ENCODE measurements at places on chromosomes 16 and 17.
A peak's percentile ranks its signal among the peaks of the same experiment; 100 is the strongest.

DNA sequence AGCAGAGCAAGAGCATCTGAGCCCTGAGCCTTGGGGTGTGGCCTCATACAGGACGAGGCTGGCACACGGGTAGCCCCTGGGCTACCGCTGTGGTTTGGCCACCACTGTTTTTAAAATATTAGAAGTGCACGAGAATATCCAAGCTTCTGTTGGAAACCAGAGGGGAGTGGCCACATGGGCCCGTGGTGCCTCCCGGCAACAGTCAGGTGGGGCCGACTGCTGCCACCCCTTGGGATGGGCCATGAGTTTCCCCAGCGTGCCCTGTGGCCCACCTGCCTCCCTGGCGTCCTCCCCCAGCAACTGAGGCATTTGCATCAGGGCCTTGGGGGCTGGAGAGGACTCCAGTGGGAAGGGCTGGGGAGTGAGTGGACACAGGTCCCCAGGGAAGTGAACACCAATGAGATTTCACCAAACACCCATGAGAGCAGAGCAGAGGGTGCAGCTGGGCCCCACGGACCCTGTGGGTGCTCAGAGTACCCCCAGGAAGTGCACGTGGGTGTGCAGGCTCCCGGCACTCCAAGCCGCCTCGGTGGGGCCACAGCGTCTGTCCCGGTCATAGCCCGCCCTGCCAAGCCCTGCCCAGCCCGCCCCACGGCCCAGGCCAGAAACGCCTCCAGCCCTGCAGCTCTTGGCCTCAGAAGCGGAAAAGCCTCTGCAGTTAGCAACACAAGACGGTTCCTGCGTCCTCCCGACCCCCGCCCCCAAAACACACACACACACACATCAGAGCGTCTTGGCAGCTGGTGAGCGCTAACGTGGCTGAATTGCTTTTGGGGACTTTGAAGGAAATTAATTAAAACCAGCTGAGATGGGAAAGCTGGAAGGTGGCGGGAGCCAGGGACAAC, 22.7 kb downstream of the ZNF469 start:
- peak; percentile 44 for DNase-seq

GRCh38 chr17:57486882-57487301, 230.6 kb downstream of the MSI2 start:
- DNase-seq = no peak

GRCh38 chr16:30567160-30567990, 4.1 kb downstream of the ZNF688 start:
- DNase-seq = no peak

DNA sequence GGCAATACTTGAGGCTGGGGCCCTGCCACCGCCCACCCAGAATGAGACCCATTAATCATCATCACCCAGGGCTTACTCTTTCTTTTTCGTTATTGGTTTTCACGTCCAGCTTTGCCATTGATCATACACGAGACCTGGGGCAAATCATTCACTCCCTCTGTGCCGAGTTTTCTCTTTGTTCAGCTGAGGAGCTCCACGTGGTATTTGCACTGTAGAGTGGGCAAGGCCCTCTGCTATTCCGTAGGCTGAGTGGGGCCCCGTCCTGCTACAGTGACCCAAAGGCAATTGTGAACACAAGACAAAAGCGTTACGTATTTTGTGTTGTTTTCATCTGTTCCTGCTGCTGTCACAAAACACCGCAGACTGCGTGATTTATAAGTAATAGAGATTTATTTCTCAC, 23.6 kb upstream of the CBX2 start:
- no peak for DNase-seq

DNA sequence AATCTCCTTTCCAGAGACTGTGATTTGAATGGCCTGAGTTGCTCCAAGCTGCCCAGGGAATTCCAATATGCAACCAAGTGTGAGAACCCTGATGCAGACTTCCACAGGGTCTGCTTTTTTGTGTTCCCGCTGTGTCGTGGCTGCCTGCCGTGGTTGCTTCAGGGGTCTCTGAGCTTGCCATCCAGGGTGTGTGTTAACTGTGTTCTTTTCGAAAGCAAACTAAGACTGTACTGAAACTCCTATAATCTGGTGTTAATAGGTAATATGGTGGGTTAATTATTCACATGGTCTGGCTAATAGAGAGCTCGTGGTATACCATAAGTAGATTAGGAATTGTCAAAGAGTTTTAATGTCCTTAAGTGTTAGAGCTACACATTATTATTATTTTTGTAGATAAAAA, 20.7 kb downstream of the UBN1 start:
- no peak for DNase-seq

GRCh38 chr16:27234171-27234570, 30.8 kb downstream of the KDM8 start:
- DNase-seq = no peak

DNA sequence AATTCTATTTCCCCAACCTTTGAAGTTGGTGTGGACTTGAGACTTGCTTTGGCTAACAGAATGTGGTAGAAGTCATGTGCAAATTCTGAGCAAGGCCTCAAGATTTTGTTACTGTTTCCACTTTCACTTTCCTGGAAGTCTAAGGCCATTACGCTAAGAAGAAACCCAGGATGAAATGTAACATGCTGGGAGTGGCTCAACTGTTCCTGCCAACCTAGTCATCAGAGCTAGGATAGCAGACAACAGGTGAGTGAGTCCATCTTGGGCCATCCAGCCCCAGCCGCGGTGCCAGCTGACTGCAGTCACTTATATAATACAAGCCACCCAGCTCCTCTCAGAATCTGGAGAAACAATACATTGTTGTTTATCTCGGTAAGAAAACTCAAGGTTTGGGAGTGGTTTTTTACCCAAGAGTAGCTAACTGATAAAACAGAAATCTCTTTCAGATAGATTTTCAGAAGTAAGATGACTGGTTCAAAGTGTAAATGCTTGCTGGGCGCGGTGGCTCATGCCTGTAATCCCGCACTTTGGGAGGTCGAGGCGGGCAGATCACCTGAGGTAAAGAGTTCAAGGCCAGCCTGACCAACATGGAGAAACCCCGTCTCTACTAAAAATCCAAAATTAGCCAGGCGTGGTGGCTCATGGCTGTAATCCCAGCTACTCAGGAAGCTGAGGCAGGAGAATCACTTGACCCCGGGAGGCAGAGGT, 10.7 kb upstream of the STX4 start:
- no peak for DNase-seq

Data from EH (cell line).